ENCODE measurements at places on chromosomes 3 and 15.

- no peak for DNase-seq
Measured at GRCh38 chr3:1423566-1424089, 330.8 kb downstream of the CNTN6 start.

- no peak for DNase-seq
Measured at GRCh38 chr15:63488398-63488960, 15.9 kb upstream of the USP3 start.

DNA sequence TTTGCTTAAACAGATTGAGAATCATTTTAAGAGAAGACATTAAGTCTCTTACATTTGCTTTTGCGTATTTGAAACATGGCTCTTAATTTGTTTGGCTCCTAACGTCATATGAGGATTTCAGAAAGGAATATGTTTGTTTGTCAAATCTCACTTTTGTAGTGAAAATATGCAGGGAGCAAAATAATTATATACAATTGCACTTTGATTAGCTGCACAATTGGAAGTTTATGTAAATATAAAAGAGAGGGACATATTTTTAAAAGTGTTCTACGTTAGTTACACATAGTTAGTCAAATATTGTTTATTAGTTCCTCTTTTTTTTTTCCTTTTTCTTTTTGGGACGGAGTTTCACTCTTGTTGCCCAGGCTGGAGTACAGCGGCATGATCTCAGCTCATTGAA lies 42.7 kb upstream of the GOLIM4 start:
- no peak for DNase-seq

DNA sequence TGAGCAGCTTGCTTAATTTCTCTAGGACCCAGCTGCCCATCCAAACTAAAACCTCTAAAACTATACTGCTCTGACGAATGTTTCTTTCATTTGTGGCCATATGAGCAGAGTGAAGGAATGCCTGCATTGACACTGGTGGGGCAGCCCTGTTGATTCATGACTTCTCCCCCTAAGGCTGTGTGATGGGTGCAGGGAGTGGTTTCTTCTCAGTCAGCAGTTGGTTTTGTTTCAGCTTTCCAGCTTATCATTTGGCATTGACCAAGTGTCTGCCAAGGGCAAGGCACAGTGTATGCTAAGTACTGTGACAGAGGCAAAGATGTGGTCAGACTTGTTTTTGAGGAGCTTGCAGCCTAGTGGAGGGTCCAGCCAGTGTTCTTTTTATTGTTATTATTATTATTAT lies 4.7 kb downstream of the ABHD6 start:
- DNase-seq, result no peak

DNA sequence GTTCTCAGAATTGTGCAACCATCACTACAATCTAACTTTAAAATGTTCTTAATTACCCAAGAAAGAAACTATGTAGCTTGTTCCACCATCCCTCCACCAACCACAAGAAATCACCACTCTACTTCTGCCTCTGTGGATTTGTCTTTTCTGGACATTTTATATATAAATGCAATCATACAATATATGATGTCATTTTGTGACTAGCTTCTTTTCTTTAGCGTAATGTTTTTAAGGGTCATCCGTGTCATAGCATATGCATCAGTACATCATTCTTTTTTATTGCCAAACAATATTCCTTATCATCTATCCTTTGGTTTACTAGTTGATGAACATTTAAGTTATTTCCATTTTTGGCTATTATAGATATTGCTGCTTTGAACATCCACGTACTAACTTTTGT lies 5.8 kb downstream of the ROBO2 start:
- DNase-seq, result no peak

DNA sequence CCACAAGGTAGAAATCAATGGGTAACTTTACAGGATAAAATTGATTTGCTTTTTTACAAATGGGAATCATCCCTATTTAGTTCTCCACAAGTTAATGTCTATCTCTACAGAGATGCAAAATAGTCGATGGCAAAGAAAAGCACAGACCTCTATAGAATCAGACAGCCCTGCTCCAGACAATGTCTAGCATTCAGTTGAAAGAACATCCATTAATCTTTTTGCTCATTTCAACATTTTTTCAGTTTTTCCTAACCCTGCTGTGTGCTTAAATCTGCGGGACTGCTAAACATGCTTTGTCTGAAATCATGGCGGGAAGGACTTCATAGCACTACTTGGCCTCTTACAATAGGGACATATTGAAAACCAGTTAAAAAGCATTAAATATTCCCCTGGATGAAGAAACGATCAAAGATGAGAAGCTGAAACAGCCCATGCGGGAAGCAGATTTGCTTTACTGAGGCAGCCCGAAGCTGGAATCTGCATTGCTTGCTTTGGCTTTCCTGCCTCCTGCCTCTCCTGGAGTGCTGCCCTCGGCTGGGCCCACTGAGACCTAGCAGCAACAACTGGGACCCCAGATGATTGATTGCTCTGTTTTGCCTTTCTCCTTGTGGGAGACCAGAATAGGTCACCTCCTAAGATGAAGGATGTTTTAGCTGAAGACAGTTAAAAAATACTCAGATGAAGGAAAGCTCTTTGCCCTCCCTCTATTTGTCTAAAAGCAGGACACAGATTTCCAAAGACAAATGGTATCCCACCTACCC lies 38.5 kb upstream of the RASGRP1 start:
- DNase-seq, result no peak

- DNase-seq, result no peak
Measured at GRCh38 chr15:92682741-92683510, 27.4 kb upstream of the FAM174B start.

DNA sequence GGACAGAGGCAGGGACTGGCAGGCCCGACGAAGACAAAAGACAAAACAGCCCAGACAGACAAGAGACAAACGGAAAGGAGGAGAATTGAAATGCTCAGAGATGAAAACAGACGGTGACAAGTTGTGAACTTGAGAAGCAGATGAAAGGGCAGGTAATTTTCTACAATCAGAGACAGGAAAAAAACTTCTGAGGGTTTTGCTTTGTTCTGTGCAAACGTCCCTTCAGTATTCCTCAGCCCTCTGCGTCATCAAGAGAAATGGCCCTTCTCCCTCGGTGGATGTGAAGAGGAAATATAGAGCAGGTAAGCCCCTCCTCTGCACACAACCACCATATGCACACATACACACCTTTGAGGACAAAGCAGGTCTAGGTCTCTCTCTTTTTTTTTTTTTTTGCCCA lies 206.6 kb downstream of the UACA start:
- DNase-seq, result peak; percentile 10

GRCh38 chr15:87667643-87668042 lies 588.9 kb downstream of the NTRK3 start:
- no peak for DNase-seq

DNA sequence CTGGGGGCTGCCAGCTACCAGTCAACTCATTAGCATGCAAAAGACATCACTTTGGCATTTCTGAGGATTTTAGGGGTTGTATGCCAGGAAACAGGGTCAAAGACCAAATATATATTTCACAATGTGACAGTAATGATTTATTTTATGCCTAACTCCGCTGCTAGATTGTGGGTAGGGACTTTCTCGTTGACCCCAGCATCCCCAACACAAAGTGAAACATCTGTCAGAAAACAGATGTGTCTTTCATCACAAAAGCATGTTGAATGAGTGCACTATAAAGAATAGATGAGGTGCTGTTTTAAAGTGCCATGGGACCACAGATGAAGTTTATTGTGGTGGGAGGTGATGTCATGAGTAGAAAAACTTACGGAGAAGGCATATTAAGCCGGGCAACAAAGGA lies 59.7 kb downstream of the ITPR1 start:
- no peak for DNase-seq

DNA sequence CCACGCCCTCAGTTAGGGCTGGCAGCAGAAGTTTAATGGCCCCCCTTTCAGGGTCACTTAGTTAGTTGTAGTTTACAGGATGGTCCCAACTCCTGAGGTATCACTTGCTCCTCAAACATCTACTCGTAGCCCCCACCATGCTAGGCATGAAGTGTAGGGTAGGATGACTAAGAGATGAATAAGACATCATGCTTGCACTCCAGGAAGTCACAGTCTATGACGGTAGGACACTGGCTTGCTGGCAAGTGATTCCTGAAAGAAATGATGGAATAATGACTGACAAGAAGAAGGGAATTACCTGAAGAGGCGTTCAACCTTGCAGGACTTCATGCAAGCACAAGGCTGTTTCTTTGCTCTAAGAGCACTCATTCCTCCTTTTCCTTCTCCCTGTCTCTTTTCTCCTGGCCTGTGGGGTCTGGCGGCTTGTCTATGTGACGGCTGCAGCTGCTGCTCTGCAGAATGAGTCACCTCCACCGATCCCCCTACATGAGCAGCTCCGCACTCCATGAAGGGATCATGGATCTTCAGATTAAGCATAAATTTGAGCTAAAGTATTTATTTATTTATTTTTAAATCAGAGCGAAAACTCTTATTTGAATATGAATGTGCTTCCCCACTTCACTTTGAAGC lies 82.9 kb upstream of the BOC start:
- no peak for DNase-seq

DNA sequence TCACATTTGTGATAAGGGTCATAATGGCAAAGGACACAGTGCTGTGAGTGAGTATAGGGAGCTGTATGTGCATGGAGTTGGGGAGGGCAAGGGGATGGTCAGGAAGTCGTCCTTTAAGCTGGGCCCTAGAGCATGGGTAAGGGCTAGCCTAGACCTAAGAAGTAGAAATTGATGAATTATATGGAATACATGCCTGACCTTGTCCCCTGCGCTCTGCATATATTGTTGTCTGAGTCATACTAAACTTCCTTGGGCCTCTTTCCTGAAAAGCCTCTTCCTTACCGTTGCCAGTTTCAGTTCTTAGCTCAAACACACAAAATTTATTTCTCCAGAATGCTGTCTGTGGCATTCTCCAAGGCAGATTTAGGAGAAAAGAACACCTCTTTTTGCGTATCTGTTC lies 4.6 kb downstream of the SNRK start:
- DNase-seq, result no peak

GRCh38 chr3:45984331-45985312 lies 11.0 kb downstream of the FYCO1 start:
- DNase-seq, result no peak

GRCh38 chr3:12658593-12659058 lies 5.3 kb downstream of the RAF1 start:
- DNase-seq, result no peak
